ENCODE measurements at places on chromosomes 4 and X.

GRCh38 chr4:56433280-56433679 is 2.1 kb downstream of the PPAT start:
- no peak for DNase-seq

DNA sequence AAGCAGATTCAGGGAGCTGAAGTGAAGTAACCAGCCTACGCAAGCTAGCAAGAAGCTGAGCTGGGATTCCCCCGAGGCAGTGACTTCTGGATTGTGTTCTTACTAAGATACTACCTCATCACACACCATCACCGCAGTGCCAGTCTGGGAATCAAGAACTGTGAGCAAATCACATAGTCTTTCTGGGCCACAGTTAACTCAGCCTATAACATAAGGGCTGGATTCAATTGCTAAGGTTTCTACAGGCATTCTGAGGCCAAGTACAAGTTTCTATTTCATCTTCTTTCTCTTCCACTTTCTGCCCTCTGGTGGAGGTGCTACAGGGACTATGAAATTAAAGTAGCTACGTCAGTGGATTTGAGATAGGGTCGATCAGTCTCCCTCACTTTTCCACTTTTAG is 1.4 kb upstream of the CORIN start:
- DNase-seq = no peak

DNA sequence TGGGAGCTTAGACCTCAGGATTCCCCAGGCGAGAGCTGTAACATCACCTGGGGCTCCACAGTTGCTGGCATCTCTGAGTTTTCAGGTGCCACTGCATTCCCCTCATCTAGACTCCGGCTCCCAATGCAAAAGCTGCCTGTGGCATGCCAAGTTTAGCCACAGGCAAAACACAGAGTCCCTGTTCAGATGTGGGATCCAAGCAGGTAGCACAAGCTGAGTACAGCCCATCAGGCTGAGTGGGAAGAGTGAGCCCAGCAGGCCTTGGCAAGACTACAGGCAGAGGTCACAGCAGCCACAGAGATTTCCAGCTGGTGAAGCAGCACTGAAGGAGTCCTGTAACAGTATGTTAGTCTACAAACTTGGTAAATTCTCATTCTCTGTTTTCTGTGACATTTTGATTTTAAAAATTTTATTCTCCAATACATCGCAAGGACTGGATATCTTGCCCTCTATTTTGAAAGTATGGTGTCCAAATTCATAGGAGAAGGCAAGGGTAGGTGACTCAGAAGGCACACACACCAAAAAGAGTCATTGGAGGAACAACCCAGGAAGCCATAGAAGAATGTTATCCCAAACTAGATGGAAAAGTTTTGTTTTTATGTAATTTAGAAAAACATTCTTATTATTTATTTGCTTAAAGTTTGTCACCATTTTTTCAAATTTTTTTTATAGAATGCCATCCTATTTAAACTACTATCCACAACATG is 13.6 kb upstream of the CXCL2 start:
- no peak for DNase-seq

- no peak for DNase-seq
These were observed 41.9 kb upstream of the TADA2B start for GRCh38 chr4:7001271-7001670.

DNA sequence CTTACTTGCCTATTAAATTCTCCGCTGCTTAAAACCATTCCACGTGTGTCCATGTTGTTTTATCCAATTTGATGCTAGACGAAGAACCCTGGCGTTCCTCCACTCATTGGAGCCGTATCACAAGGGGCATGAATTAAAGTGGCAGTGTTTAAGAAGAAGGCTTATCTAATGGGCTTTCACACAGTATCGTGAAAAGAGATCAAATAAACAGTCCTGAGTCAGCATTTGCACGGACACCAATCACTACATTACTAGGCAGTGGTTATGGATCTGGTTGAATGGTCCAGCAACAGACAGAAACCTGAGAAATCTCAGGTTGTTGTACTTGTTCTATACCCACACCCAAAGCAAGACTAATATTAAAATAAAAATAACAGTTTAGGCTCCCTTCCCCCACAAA is 671.6 kb downstream of the FAT4 start:
- DNase-seq = no peak

DNA sequence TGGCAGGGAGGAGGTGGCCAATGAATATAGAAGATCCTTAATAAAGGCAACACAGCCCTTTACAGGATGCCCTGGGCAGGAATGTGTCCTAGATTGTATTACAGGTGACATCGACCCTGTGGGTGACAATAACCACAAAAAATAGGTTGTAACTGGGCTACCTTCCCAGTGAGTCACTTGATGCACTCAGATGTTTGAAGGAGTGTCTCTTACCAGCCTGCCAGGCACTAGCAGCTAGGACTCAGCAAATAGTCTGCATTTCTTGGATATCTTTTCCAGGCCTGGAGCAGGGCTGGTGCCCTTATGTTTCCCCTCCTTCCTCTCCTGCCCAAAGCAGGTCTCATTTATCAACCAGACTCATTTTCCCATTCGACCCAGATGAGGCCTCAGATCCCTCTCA is 50.9 kb upstream of the TMEM164 start:
- DNase-seq = no peak

GRCh38 chr4:79044141-79044659 is 105.0 kb upstream of the PAQR3 start:
- no peak for DNase-seq

DNA sequence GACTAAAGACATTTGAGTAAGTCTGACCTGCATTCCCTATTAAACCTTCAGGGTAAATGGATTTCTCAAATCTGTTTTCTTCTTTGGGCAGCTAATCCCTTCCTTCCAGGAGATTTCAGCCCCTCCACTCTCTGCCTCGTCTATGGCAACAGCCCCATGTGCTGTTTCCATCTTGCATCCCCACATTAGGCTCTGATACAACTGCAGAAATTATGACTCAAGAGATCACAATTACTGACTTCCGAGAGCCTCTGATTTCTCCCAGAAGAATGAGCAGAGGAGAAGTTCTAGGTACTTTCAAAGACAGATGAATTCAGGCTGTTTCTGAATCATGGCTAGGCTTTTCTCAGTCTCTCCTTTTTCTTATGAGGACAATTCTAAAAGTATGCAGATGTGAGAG is 38.7 kb downstream of the RAI2 start:
- no peak for DNase-seq

GRCh38 chrX:39904816-39905537 is 192.8 kb downstream of the BCOR start:
- DNase-seq = no peak

DNA sequence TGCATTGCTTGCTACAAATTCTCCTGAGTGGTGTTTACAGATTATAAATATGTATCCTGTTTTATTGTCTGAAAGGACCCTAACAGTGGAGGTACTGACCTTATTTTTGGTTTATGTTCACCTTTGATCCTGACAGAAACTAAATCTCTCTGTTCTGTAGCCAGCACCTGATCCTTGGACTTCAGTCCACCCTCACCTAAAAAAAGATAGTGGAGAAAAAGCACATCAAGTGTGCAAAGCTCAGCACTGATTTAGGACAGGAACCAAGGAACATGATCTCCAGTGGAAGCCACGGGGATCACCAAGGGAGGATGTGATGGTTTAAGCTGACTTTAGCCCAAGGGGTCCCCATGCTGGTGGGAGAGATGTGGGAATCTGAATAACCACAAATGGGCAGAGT is 22.3 kb upstream of the C4orf54 start:
- DNase-seq = no peak

GRCh38 chr4:74197080-74197479 is 39.2 kb downstream of the MTHFD2L start:
- DNase-seq = no peak

DNA sequence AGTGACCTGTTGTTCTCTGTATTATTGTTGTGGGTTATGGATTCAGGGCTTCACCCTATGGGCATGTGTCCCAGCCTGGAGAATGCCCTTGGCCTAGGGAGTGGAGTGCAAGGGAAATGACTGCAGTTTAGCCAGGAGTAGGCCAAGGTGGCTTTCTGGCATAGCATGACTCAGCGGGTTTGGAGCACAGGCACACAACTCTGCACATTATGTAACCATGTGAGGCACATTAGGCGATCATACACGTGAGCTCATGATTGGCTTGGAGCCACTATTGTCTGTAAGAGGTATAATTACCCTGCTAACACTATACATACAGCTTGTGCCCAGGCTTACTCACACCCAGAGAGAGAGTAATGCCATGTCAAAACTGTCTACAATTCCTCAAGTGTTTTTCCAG is 35.1 kb upstream of the TACR3 start:
- DNase-seq = no peak

DNA sequence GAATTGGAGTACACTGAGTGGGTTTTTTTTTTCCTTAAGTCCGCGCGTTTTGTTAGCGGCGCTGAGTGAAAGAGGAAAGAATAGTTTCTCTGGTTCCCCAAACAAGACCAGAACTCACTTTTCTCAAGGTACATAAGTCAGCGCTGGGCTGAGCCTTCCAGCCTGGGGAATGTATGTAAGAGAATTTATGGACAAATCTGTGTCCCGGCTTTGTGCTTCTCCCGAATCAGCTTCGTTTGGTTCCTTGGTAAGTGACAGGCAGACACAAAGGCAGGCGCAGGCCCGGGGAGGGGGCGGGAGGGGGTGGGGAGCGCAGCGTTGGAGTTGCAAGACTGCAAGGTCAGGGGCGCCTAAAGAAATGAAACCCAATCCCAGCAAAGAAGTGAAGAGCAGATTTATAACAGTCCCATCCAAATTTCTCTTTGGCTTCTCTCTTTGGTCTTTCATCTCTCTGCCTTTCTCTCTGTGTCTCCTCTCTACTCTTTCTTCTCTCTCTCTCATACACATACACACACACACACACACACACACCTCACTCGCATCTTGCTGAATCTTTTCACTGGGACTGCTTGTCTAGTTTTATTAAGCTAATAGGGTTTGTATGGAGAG is 981 bp downstream of the TET2 start:
- no peak for DNase-seq

GRCh38 chr4:96465834-96466233 is 625.9 kb downstream of the PDHA2 start:
- no peak for DNase-seq

- no peak for DNase-seq
These were observed 353.9 kb downstream of the AFF2 start for GRCh38 chrX:148854306-148854705.

DNA sequence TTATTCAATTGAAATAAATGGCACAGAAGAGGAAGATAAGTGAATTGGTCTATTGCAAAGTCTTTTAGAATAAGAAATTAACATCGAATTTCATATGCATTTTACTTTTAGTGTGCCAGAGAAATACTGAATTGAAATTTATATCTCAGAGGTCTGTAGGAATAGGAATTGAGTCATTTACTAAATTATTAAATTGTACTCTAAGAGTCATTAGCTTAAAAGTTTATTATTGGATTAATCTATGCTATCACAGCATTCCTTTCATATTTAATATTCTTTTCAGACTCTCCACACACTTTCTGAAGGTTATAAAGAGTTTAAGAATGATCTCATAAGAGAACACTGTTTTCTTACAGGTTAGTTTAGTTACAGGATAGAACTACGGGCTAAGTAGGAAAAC is 2711.5 kb downstream of the ARAP2 start:
- no peak for DNase-seq

DNA sequence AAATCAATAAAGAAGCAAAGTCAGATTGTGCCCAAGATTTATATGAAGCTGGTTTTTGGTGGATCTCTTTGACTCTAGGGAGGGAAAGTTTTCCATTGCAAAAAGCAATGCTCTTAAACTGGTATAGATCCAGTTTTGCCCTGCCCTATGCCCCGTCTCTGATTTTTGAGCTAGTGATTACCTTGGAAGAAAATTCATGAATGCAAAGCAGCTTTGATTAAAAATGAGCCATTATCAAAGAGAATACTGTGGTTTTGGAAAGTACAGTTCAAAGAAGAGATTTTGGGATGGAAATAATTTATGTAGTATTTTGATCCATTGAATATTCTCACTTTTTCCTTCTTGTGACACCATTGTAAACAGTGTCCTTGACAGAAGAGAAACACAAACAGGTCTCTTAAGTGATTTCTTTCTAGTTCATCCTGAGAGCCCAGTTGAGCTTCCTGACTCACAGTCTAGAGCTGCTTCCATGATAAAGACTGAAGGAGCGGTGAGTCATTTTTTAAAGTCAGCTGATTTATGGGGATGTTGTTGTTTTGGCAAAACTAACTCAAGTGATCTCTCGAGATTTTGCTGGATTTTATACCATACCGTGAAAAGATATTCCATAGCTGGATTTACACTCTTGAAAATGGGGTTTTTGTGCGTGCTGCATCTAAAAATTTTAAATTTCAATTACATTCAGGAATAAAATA is 76.7 kb downstream of the AFF1 start:
- no peak for DNase-seq

DNA sequence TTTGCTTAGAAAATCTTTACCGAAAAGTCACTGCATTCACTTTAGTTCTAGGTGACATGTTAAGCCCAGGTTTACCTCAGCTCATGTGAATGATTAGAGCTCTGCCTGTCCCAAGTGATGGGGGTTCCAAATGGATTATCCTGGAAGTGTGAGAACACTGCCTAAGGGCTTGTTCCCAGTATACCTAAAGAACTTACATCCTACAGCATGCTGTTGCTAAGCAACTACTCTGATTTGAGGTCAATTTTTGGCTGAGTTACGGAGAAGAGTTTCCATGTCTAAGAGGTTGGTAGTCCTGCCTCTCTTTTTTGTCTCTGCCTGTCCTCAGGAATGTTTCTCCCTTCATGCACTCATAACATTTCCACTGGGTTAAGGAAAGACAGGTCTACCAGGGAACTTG is 67.6 kb upstream of the UGT2B15 start:
- DNase-seq = no peak

DNA sequence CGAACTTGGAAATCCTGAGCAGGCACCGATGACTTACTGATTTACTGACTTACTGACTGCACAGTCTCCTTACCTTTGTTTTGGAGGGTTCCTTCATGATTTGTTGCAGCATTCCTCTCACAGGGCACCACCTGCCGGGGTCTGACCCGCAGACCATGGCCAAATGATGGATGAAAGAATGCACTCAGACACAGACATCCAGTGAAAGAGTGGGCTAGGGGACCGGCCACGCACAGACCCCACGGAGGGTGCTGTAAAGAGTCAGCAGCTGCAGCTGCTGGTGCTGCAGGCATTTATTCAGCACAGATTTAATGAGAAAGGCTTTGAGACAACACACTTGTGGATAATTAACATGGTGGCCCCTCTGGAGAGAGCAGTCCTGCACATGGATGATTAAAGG is 3.4 kb downstream of the MAGEB5 start:
- DNase-seq = no peak

GRCh38 chr4:10656420-10656819 is 28.1 kb downstream of the CLNK start:
- no peak for DNase-seq
